ENCODE measurements at places on chromosomes 1 and 21.
A peak's percentile ranks its signal among the peaks of the same experiment; 100 is the strongest.

DNA sequence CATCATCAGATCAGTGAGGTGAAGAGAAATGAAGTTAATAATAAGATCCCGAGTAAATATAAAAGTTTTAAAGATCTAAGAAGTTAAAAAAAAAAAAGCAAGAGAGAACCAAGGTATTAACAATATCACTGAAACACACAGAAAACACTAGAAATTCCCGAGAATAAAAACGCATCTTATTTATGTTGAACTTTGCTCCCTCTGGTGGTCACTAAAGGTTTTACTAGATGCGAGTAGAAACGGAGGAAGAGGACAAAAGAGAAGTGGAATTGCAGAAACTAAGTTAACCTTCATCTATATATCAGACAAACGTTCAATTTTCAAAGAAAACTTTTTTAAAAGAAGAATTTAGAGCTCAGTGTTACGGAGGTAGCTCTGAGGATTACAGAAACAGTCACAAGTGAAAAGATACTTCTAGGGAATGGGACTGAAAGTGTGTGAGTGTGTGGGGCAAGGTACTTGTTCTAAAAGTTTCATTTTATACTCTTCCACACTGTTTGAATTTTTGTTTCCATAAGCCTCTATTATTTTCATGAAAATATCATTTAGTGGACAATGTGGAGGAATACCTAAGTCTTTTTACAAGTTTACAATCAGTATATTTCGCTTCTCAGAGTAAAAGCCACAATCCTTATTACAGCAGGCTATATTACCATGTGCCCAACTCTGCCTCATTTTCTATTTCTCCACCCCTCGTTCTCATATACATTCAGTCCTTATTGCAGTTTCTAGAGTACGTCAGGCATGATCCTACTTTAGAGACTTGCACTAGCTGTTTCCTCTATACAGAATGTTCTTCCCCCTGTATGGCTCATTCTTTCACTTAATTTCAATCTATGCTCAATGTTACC, 19.7 kb downstream of the ACBD6 start:
- DNase-seq = peak; percentile 4

DNA sequence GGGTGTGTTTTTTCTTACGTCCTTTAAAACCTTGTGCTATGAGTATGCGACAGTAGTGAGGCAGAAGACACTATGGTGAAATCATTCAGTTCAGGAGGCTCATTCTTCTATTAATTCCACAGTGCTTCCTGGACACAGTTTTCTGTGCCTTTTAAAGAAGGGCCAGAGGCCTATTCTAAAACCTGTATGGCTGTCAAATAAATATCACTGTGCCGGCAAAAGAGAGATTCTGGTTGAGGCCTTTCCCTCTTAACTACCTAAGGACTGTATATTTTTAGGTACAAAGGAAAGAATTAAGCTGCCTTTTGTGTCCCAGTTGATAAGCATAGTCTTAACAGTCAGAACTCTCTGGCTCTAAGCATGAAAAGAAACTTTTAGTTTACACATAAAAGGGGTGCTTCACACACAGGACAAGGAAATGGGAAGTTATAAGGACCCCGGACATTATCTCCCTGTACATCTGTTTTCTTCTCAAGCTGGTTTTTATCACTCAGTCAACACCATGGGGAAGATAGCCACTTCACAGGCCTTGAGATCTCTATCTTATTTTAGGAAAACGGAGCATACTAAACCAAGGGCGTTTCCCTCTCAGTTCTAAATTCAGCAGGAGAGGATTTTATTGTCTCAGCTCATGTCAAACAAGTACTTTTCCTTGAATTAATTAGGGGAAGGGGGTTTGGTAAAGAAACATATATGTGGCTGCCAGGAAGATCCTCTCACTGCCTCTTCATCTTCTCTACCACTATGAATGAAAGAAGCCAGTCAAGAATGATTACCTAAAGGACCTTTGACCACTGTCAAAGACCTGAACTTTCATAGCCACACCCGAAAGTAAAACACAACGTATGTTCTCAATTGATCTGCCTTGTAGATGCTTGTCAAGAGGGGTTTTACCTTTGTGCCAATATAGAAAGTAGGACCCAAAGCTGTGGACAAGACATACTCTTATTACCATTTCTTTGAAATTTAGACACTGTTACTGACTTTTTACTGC, 71.4 kb upstream of the HSPA13 start:
- no peak for DNase-seq

GRCh38 chr1:53324728-53325297, 3.1 kb downstream of the LRP8 start:
- DNase-seq = no peak

GRCh38 chr21:26559099-26559498, 14.0 kb downstream of the CYYR1 start:
- DNase-seq = no peak

DNA sequence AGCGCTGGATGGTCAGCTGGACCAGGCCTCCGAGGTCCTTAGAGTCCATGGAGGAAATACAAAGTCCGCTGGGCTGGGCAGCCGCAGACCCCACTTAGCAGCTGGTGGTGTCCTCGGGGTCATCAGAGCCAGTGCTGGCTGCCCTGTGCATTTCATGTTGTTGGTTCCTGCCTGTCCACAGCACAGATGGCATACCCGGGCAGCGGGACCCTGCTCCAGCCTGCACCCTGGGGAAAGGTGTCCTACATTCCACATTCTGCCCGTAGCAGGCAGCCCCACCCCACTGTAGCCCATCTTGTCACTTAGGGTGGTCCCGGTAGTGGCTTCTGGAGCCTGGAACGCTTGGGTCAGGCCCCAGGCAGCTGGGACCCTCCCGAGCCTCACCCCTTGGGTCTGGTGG, 19.8 kb downstream of the PRKCZ start:
- DNase-seq = no peak

- no peak for DNase-seq
Observed at GRCh38 chr21:34814529-34814951, 145.7 kb downstream of the CLIC6 start.

DNA sequence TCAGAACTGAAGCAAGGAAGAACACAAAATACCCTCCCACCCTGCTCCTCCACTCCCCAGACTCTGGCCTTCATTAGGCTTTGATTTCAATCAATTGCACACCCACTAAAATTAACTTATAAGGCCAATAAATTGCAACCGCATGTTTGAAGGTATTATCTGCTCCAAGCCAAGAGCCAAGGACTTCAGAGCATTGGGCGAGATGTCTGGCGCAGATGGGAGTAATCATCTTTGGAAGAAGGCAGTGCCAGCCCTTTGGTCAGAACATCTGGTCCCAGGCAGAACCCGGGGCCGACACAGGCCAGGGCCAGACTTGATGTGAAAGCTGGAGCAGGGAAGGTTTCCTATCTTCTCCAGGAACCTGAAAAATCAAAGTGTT, 60.0 kb downstream of the SLC66A1 start:
- no peak for DNase-seq

- no peak for DNase-seq
Observed at GRCh38 chr1:246364415-246364941, 142.6 kb downstream of the SMYD3 start.

DNA sequence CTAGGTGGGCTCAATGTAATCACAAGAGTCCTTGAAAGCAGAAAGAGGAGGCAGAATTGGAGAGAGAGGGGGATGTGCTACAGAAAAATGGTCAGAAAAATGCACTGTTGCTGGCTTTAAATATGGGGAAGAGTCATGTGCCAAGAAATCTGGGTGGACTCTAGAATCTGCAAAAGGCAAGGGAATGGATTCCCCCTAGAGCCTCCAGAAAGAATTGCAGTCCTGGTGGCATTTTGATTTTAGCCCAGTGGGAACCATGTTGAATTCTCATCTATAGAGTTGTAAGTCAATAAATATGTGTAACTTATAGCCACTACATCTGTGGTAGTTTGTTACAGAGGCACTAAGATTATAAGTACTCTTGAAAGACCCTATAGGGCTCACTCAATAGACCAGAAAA, 210.3 kb downstream of the ASTN1 start:
- DNase-seq = no peak

DNA sequence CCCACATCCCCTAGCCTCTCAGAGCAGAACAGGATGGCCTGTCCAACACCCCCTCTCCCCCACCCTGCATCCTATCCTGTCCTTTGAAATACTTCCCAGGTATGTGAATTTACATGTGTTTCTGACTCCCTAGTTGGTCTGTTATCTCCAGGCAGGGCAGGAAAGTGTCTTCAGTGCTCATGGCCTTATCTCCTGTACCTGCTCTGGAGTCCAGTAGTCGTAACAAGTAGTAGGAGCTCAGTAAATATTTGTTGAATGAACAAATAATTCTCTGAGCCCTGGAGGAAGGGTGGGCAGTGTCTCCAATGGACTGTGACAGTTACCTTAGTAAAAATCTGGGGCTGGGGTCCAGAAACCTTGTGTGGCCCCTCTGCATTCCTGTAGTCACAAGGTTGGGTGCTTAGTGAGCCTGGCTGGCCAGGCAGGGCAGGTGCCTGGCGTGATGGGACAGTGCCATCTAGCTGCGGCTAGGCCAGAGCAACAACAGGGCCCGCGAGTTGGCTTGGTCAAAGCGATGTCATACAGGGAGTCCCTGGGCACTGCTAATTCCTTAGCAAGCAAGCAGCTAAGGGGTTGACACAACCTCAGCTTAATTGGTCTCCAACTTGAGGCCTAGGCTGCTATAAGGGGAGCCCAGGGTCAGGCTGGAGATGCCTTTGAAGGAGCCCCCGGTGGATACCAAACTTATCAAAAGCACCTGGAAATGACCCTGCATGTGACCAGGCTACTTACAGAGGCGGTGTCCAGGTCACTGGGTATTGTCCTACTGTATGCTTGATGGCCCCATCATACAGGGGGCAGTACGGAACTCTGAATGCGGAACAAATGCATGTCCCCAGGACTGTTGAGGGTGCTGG, 89.0 kb upstream of the PPM1J start:
- DNase-seq = peak; percentile 22

- peak; percentile 38 for DNase-seq
Observed at GRCh38 chr1:236522937-236523703, 662 bp upstream of the LGALS8 start.

DNA sequence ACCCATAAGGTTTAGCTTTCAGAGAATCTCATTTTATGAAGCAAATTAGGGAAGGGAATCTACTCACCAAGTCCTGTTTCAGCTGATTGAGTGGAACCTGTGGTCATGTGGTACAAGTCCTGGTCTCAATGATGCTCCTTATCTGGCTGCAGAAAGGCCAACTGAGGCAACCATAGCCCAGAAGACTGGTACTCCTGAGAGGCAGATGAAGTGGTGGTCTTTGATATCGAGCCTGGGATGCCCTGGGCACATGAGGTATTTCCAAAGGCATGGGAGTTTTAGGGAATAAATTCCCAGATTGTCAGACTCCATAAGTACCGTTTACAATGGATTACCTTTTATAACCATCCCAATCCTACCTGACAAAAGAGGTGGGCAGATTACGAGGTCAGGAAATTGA, 3.3 kb downstream of the MX1 start:
- DNase-seq = no peak
